ENCODE measurements at places on chromosomes 3 and 15. TPM values are rescaled to one million over a fixed set of nuclear protein-coding genes. Genes with fewer than 3 reads are reported as not detected.

- no peak for DNase-seq
These were observed 57.0 kb downstream of the ARHGEF26 start for GRCh38 chr3:154178172-154178571.

TM2D3 gene
- total RNA-seq: 32.2 TPM

GRCh38 chr3:169034401-169034800, 629.1 kb downstream of the MECOM start:
- no peak for DNase-seq

GRCh38 chr15:48250640-48251076, 44.6 kb downstream of the SLC12A1 start:
- no peak for DNase-seq

- DNase-seq: no peak
These were observed 771.4 kb upstream of the CFAP20DC start for GRCh38 chr3:59821274-59821673.

CCDC191 gene
- 3.6 TPM for total RNA-seq

GRCh38 chr3:89948008-89948407, 840.6 kb downstream of the EPHA3 start:
- DNase-seq: no peak

DNA sequence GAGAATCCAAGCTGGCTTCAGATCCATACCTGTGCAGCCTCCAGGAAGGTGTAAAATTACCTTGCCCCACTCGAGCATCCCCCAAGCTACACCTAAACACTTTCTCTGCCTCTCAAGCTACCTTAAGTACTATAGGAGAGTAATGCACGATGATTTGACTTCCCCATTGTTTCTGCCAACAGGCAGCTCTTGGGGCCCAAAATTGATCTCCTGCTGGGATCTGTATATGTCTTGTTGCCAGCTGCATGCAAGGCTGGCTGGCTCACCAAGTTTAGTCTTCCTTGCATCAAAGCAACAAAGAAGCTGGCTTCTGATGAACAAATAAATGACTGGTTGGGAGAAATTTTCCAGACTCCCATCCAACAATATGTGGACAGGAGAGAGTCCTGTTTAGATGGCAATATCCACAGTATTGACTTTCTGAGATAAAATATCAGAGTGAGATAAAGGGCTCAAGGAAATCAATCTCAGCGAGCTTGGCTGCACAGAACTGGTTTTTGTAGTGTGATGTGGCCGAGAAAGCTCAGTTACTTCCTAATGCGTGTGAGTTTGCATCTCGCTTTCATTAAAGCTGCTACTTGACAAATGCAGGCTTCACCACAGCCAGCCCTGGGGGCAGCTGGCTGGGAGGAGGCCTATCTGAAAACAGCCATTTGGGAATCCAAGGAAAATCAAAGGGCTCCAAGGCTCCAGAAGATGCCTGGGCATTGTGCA, 140.7 kb downstream of the MINAR1 start:
- DNase-seq: no peak

DNA sequence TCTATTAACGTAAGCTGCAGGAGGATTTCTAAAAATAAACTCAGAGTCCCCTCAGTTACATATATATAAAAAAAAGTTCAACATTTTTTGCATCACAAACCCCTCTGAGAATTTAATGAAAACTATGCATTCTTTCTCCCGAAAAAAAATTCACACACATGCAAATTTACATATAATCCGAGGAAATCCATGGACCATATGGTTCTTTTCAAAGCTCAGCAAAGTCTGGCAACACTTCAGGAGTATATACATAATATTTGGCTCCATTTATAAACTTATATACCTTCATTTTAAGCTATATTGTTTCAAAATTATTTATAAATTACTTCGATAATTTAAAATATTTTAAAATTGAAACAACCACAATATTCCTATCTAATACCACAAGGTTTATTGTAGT, 140.7 kb upstream of the PLXND1 start:
- DNase-seq: no peak

GRCh38 chr3:20055842-20056241, 15.6 kb downstream of the KAT2B start:
- DNase-seq: no peak

- no peak for DNase-seq
These were observed 291.4 kb upstream of the ATP11B start for GRCh38 chr3:182501856-182502255.

GP9 gene
- total RNA-seq: not detected

DNA sequence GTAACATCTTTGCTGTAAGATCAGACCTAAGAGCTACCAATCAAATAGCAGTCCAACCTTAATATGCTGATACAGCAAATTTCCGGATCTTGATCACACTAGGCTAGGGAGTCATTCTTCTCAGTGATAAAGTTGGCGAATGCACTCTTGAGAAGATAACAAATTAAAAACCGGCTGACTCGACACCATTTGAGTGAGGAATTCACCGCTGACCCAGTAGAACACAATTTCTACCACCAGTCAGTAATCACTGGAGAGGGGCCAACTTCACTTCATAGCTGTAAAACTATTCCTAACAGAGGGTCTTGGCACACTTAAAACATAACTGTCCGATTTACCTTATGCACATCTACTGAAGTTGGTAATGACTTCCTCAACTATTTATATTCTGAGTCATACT, 47.2 kb downstream of the MEIS2 start:
- no peak for DNase-seq

CCDC54 gene
- not detected for total RNA-seq

GRCh38 chr3:42975456-42975855, 3.7 kb upstream of the GASK1A start:
- DNase-seq: no peak

DNA sequence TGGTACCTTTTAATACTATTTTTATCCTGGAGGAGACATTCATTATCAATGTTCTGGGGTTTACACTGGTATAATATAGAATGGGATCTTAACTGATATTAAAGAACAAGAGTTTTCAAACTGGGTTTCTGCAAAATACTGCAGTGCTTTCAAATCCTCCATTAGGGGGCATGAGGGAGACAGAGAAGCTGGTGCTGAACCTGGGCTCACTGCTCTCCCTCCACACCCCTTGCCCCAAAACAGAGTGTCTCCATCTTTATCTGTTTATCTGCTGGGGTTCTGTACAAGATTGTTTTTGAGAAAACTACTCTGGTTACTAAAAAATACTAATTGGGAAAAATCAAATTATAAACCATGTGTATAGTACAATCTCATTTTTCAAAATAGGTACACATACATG, 41.7 kb downstream of the CADPS start:
- no peak for DNase-seq

ACAD11 gene
- 20.4 TPM for total RNA-seq

DNA sequence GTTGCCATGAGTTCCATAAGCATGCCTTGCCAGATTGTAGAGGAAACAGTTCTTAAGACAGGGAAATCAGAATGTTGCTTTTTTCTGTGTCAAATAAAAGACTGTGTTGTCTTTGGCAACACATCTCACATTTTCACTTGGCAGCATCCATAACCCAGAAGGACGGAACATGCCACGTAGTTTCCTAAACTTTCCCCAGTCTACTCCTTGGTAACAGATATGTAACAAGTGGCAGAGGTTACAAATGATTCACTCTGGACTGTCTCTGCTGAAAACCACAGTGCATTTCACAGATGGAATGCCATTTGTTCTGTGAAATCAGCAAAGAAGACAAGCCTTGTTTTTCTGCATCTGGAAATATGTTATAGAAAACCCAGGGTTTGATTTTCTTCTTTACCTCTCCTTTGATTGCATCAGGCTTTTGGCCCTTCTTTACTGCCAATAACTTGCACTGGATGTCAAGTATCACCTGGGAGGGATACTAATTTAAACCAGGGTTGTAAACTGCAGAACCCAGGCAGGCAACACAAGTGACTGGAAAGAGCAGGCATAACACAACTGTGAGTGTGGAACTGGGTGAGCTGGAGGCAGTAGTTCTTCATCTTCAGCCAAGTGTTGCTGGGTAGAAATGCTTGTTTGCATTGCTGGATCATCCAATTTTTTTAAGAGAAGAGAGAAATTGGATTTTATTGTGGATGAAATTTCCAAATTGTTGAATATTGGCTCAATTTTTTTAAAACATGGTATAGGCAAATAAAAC, 124.4 kb upstream of the FOXB1 start:
- no peak for DNase-seq

CFAP44 gene
- total RNA-seq: 4.0 TPM

- no peak for DNase-seq
These were observed 530.8 kb upstream of the BCHE start for GRCh38 chr3:166367947-166368533.

IP6K1 gene
- 23.0 TPM for total RNA-seq

- DNase-seq: no peak
These were observed 16.5 kb upstream of the CYP11A1 start for GRCh38 chr15:74383695-74384565.

ETV5 gene
- 6.7 TPM for total RNA-seq

HCLS1 gene
- total RNA-seq: 4.4 TPM

NLGN1 gene
- total RNA-seq: 12.6 TPM

DNA sequence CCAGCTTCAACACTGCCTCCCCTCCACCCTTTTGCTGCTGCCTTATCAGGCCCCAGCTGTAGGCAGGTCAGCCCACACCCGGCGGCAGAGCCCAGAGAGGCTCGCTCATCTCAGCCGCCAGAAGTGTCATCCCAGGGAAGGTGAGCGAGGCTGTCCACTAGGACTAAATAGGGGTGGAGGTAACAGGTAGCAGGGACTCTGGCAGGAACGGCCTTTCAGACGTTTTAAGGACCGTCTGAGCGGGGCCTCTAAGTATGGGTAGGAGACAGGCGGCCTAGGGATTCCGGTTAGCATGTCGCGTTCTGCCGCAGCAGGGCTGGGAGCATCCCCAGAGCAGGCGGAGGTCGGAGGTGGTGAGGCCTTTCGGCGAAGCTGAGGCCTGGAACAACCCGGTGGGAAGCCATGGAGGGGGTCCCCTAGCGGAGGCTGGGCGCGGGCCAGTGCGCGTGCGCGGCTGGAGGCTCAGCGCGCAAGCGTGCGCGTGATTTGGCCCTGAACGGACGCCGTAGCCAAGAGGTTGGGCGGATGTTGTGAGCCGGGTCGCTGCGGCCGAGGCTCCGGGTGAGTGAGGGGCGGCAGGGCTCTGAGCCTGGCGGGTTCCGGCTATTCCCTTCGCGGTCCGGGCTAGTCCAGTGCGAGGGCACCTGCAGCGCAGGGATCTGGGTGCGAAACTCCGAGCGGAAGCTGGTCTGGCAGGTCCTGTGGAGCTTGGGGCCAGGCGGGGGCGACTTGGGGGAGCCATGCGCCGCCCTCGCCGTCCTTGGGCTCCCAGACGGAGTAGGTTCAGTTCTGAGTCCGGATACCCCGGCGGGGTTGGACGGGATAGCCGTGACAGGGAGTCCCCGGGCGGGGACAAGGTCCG, at the start of the genes MST1 and RNF123:
TSS of gene MST1 (minus strand) at position 429 of the 862 bp plus-strand sequence. CDS start 783 bp downstream, outside the sequence.
TSS of gene RNF123 (plus strand) at position 512 of the 862 bp plus-strand sequence. CDS start 1,609 bp downstream, outside the sequence.
- no peak for DNase-seq

All from esophagus squamous epithelium (tissue), 5 donors.